ENCODE measurements at places on chromosomes 2 and 18. TPM values are rescaled to one million over a fixed set of nuclear protein-coding genes. Genes with fewer than 3 reads are reported as not detected.

- H3K4me3 ChIP-seq = no peak overlapping the region
- H3K4me1 ChIP-seq = peaks cover 16% of the 10 kb centered on the region
- no peaks in the 10 kb centered on the region for H3K27me3 ChIP-seq
- DNase-seq = peak; percentile 15
Observed at GRCh38 chr2:230879891-230880290, 15.1 kb downstream of the ITM2C start.

DNA sequence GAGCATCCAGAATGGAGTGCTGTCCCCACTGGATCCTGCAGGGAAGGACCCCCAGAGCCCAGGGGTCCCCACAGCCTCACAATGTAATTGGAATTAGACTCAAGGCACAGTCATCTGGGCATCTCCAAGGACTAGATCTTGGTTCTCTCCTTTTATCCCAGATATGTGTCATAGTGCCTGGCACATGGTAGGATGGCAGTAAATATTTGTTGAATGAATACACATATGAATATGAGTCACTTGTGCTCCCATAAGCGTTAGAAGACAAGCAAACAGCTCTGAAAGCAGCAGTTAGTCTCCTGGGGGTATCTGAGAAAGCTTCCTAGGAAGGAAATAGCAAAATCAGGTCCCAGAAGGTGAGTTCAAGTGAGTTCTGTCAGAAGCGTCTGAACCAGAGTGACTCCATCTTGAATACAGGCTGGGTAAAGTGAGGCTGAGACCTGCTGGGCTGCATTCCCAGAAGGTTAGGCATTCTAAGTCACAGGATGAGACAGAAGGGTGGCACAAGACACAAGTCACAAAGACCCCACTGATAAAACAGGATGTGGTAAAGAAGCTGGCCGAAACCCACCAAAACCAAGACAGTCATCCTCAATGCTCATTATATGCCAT lies 234.1 kb upstream of the ID2 start:
- H3K36me3 ChIP-seq = no peaks in the 10 kb centered on the region
- no peaks in the 10 kb centered on the region for H3K27me3 ChIP-seq
- no peak for DNase-seq
- H3K4me1 ChIP-seq = peaks cover 6% of the 10 kb centered on the region
- H3K27ac ChIP-seq = no peak overlapping the region

DNA sequence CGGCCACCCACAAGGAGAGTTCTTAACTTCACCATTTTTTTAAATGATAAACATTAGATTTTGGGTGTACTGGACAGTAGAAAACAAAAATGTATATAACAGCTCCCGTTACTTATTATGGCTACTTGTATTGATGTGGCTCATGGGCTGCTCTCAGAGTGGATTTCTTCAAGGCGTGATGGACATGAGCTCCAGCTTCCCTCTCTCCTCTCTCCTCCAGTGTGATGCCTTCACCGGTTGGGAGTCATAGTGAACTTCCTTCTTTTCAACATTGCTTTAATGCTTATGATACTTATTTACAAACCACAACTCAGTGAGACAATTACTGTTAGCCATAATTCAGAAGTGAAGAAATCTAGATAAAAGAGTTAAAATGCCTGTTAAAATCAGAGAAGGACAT lies 515.2 kb downstream of the RNF144A start:
- no peak overlapping the region for H3K4me3 ChIP-seq
- no peaks in the 10 kb centered on the region for H3K36me3 ChIP-seq
- H3K27ac ChIP-seq = no peak overlapping the region
- peaks cover 40% of the 10 kb centered on the region for H3K4me1 ChIP-seq
- DNase-seq = no peak

The FSIP2 gene
- 2.6 TPM for total RNA-seq

The CDH19 gene
- total RNA-seq = 2.8 TPM

The RMC1 gene
- total RNA-seq = 46.7 TPM

The PDE6D gene
- total RNA-seq = 31.0 TPM

Measured in spleen (tissue), 13 donors.